Effector CD4-positive, alpha-beta T cell (primary cell): ENCODE measurements at places on chromosomes 4 and X.

DNA sequence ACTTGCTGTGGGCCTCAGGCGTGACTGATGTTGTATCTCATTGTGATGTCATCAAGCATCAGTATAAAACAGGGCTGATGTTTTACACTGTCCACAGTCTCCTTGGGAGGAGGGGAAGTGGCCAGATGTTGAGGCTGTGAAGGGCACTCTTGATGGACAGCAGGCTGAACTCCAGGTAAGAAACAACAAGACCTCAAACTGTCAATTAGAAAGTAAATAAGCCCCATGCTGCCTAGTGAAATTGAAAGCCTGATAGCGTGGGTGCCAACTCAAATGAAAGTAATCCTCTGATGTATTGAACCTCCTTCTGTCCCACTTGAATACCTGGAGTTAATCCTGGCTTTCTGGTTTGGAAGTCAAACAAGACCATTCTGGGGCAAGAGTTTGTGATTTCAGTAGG is 19.7 kb downstream of the VSIG1 start:
- DNase-seq: no peak

- no peak for DNase-seq
Observed at GRCh38 chrX:39756086-39756883, 341.5 kb downstream of the BCOR start.

- DNase-seq: no peak
Observed at GRCh38 chrX:56233100-56233499, 944 bp downstream of the KLF8 start.

DNA sequence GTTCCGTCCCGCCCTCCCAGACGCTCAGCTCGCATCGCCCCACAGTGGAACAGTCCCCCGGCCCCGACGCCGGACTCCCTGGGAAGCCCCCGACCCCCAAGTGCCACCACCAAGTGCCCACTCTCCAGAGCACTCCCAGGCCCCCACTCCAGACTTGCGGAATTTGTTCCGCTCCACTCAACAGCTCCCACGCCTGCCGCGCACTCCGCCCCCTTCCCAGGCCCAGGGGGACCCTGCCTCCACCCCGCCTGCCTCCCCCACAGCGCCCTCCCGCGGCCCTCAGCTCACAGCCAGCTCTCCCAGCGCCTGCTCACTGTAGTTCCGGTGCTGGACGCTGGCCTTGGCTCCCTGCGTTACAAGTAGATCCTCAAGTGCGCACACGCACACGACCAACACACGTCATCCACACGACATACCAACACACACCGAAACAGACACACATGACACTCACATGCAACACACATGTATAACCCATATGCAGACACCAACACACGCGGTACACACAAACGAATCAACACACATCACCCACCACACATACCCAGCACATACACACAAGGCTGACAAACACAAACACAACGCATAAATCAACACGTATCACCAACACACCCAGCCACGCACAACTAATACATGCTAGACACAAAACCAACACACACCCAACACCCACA is 8.0 kb downstream of the MSX1 start:
- DNase-seq: no peak

GRCh38 chr4:52939739-52940138 is 77.6 kb downstream of the RASL11B start:
- DNase-seq: no peak

- DNase-seq: no peak
Observed at GRCh38 chrX:153829799-153830639, at the start of gene PDZD4. TSS of gene PDZD4 (minus strand) at chrX:153830544. CDS start at chrX:153830298, 246 bp downstream.

DNA sequence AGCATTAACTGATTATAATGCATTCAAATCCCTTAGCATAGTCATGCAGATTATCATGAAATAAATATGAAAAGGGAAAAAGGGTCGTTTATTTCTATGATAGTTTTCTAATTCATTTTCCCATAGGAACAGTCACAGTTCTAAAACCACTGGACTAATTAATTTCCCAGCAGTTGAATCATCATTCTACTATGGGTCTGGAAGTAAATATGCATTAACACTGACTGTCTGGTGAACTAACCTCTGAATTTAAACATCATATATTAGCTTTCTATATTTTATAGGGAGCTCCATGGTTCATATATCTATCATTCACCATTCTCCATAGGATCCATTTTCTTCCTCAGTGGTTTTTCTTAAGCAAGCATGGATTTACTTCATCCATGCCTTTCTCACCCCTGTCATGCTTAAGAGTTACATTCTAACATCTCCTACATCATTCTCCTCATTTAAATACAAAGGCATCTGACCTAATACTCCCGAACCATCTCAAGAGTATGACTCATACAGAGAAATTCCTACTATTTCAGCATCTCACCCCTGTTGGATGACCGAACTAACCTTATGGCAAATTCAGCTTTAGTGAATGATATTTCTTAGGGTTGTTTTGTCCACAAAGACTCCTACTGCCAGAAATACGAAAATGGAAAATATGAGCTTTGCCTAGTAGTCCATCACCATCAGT is 198.7 kb upstream of the ADAMTS3 start:
- DNase-seq: no peak

- DNase-seq: no peak
Observed at GRCh38 chrX:37712458-37712857, 26.9 kb downstream of the XK start.

DNA sequence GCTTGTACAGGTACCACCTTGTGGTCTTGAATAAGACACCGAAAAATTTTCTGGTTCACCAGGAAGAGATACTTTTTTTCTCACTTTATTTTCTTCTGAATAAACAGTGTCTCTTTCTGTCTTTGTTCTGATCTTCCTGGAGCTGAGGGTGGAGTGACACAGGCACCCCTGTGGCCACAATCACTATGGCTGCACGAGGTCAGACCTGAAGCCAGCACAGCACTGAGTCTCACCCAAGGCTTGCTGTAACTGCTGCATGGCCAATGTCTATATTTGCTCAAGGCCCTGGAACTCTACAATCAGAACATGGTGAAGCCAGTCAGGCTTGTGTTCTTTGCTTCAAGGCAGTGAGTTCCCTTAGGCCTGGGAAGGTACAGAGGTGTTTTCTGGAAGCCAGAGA is 87.2 kb downstream of the GPR174 start:
- DNase-seq: no peak

DNA sequence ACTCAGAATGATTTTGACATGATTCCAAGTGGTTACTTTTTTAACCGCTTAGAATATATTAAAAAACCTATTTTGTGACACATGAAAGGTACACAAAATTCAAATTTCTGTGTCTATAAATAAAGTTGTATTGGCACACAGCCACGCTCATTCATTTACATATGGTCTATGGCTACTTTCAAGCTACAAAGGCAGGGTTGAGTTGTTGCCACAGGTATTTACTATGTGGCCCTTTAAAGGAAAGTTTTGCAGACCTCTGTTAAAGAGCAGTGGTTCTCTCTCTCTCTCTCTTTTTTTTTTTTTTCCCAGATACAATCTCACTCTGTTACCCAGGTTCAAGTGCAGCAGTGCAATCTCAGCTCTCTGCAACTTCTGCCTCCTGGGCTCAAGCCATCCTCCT is 23.0 kb downstream of the GPM6B start:
- DNase-seq: no peak

GRCh38 chr4:68359508-68359907 is 9.6 kb upstream of the YTHDC1 start:
- no peak for DNase-seq

DNA sequence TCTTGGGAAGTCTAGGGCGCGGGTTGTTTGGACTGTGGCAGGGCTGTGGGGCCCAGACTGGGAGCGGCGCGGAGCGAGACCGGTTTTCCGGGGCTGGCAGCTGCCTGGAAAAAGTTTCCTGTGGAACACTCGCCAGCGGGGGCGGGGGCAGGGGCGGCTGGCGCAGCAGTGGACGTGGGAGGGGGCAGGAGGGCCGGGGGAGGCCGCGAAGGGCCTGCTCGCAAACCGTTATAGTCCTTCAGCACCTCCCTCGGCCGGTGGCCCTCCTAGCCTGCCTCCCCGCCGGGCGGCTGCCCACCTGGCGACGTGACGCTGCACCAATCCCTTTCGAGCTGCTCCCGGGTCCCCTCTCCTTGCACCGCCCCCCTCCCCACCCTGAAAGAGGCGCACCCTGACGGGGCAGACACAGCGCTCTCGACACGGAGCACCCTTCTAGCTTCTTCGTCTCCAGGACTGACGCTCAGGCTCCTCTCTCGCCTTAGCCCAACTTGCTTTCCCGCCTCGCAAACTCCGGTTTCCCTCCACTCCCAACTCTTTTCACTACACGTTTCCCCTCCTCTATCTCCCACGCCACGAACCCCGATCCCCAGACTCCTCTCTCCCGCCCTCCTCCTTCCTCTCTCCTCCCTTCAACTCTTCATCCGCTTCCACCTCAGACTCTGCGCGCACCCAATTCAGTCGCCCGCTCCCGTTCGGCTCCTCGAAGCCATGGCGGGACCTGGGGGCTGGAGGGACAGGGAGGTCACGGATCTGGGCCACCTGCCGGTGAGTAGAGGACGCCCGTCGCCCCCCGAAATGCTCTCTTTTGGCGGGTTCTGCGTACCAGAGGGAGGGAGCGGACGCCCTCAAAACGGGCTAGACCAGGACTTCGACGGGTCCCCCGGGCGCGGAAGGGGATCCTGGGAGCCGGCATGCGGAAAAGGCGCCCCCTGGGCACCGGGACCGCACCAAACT is at the start of gene NRK:
Gene NRK, plus strand, starts transcription at position 402 of the 954 bp plus-strand sequence. Its CDS starts 307 bp downstream, at position 709.
- no peak for DNase-seq

- DNase-seq: no peak
Observed at GRCh38 chr4:62028745-62029144, 828.6 kb downstream of the ADGRL3 start.

GRCh38 chrX:40987413-40987812 is 97.8 kb upstream of the USP9X start:
- DNase-seq: no peak

GRCh38 chrX:97747346-97747745 is 863.6 kb downstream of the RPA4 start:
- DNase-seq: no peak

GRCh38 chr4:1458581-1458980 is 52.3 kb upstream of the NKX1-1 start:
- no peak for DNase-seq

DNA sequence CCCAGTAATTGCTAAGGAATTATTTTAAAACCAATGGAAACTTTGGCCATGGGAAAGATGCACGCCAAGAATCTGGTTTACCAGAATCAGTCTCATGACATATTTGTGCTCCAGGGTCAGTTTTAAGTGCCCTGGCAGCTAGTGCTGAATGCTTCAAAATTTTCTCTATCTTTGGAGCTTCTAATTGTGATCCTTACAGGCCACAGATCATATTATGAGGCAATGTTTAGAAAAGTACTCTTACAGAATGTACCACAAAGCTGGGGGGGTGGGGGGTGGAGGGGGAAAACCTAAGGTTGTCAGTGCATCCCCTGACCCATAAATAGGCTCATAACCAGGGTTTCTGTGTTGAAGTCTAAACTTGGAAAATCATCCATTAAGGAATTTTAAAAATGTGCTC is 514.5 kb downstream of the INPP4B start:
- no peak for DNase-seq

DNA sequence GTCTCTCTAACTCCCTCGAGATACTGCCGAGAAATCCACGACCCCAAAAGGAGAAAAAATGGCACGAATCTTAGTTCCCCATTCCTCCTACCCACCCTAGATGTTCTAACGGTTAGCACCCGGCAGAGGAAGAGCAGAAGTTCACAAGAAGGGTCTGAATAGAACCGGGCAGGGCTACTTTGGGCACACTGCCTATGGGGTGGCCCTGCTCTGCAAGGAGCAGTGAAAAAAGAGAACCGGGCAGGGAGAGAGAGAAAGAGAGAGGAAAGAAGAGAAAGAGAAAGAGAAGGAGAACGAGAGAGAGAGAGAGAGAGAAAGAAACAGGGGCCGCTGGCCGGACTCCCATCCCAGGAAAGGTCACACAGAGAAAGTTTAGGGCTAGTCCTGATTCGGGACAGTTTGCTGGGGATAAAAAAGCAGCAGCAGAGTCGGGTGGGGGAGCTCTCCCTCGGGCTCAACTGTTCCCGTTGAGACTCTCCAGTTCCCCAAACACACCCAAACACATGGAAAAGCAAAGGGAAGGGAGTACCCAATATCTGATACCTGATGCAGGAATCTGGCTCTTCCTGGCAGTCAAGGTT is 468 bp downstream of the GLA start:
- no peak for DNase-seq

GRCh38 chr4:6452897-6453687 is 19.3 kb downstream of the PPP2R2C start:
- DNase-seq: no peak

- no peak for DNase-seq
Observed at GRCh38 chrX:133511041-133511440, 95.8 kb upstream of the GPC4 start.

DNA sequence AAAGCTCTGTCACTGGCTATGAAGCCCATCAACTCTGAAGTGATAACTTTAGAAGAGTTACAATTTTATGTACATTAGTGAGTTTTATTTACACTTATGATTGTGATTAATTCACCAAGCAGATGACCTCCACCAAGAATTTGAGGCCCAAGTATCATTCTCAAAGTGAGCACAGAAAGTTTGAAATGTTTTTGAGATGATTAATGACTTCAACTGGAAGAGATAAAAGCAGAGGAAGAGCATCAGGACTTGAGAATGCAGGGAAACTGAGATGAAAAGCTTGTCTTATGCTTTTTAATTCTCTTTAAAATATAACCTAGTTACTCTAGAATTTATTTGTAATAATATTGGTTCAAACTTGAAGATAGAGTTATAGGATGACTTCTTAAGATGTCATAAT is 112.8 kb upstream of the H2AZ1 start:
- no peak for DNase-seq

- DNase-seq: no peak
Observed at GRCh38 chr4:183297675-183298074, 22.4 kb downstream of the CLDN22 start.

GRCh38 chr4:124631760-124632159 is 80.8 kb downstream of the ANKRD50 start:
- DNase-seq: no peak

DNA sequence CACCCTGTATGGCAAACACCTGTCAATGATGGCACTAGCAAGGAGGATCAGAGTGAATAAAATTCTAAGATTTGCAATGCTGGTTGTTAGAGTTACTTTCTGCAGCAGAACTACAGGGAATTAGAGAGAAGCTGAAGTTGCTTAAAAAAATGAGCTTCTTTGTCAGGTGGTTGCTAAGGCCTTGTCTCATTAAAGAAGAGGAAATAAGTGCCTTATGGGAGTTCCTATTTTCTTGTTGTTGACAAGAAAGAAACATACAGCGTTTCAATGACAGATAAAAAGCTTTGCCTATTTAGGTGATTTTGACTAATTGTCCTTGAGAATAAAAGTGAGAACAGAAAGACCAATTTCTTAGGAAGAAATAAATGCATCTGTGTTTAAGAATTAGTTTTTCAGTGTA is 106.0 kb upstream of the ARHGAP24 start:
- DNase-seq: no peak
